MM.1S (cell line): ENCODE measurements at places on chromosomes 12 and 14.

DNA sequence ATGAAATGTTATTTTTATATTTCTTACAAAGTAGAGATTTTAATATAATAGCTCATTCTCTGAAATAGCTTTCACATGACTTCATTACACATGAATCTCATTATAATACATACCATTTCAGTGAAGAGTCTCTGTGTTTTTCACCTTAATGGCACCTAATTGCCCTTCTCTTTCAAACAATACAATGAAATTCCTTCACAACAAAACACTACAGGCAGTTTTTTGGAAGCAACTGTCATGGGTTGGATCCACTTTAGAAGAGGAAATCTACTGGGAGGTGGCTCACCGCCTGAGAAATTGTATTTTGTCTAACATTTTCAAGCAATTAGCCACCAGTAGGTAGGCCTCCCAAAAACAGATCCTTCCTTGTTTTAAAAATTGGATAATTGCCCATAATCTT, 40.3 kb upstream of the RGS6 start:
- DNase-seq, result no peak

DNA sequence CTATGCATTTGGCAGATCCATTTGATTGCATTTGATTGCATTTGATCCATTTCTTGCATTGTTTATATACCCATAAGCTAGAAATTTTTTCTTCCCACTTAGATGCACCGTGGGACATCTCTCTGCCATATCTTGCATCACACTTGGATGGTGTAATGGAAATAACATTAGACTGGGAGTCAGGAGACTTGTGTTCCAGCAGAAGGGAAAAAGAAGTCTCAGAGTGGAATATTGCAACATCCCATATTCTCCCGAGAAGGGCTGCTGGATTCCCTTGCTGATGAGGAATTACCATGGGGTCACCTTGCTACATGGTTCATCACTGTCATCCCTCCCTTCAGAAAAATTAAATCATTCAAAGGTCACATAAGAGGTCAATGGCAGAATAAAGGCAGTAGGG, 78.1 kb downstream of the KSR2 start:
- DNase-seq, result no peak

GRCh38 chr12:52831251-52831650, 2.9 kb downstream of the KRT79 start:
- DNase-seq, result no peak

DNA sequence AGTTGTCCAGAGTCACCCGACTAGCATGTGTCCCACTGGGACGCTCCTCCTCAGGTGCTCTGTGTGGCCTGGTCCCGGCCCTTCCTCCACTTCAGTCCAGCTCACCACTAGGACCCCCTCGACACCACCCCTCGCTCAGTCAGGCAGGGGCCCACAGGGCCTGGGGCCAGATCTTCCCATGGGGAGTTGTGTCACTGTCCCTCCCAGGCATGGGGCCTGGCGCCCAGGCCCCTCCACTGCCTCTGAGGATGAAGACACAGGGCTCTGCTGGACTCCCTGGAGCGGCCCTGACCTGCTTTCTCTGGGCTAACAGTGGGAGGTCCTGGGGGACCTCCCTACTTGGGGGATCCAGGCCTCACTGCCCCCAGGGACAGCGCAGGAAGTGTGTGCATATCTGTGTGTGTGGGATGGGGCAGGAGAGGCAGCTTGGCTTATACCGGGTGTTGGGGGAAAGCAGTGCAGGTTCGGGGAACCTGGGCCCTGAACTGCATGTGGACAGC, 43.8 kb downstream of the KRT80 start:
- DNase-seq, result no peak

DNA sequence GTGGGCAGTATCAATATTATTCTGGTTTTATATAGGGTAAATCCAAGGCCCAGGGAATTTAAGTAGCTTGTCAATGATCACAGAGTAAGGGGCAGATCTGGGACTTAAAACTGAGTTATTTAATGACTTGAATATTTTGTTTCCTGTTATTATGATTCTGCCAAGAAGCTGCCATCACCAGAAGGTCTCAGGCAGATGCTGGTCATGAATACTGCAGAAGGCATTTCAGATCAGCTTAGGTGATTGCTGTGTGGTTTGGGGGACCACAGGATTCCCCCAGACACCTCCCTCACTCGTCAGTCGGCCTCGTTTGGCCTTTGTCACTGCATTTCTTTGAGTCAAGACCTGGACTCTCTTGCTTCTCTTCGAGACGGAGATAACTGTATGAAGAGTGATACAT, 47.7 kb upstream of the EVL start:
- no peak for DNase-seq

- DNase-seq, result no peak
Observed at GRCh38 chr12:62930546-62931425, 4.2 kb downstream of the PPM1H start.

DNA sequence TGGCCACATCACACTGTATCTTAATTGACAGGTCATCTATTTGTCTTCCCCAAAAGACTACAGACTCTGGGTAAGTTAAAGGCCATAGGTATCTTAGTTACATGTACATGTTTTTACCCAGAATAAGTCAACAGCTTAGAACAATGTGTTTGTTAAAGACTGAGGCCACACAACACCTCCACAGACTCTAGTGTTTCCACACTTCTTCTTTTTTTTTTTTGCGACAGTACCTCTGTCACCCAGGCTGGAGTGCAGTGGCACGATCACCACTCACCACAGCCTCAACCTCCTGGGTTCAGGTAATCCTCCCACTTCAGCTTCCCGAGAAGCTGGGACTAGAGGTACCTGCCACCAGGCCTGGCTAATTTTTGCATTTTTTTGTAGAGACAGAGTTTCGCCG, 1.3 kb downstream of the GPN3 start:
- no peak for DNase-seq

GRCh38 chr12:115335048-115335447, 651.1 kb upstream of the TBX3 start:
- no peak for DNase-seq

DNA sequence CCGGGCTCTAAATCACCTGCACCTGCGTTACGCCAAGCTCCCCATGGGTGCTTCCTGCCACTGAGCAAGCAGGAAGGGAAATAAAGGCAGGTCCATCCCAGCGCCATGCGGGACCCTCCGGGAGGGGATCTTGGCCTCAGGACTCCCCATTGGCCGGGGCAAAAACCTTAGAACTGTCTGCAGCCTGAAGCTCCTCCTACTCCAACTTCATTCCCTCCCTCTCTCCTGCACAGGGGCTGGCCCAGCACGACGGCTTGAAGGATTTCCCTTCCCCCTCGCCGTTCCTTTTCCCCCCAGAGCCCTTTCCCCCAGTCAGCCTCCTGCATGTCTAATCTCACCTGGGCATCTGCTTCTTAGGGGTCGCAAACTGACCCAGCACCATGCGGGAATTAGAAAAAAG, 137.2 kb upstream of the NCOR2 start:
- no peak for DNase-seq

GRCh38 chr12:12018454-12018853, 52.3 kb upstream of the BCL2L14 start:
- DNase-seq, result no peak

- peak; percentile 67 for DNase-seq
Observed at GRCh38 chr12:40152783-40153383, 47.0 kb upstream of the SLC2A13 start.

GRCh38 chr12:54262403-54262925, 17.5 kb downstream of the CBX5 start:
- DNase-seq, result no peak

DNA sequence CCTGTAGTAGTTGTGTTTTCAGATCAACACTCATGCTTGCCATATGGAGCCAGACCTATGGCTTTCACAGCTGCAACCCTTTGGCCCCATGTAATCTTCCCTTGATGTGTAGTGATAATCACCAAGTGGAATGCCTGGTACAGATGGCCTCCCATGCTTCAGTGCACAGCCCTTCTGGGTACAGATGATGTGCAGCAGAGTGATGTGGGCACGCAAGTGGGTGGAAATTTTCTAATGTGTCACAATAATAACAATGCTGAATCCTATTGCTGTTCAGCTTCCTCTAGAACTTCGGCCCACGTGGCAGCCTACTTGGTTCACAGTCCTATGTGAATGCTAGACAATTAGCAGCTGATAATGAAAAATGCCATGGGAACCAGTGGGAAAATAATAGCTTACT, 188.1 kb downstream of the SNAPC1 start:
- no peak for DNase-seq

DNA sequence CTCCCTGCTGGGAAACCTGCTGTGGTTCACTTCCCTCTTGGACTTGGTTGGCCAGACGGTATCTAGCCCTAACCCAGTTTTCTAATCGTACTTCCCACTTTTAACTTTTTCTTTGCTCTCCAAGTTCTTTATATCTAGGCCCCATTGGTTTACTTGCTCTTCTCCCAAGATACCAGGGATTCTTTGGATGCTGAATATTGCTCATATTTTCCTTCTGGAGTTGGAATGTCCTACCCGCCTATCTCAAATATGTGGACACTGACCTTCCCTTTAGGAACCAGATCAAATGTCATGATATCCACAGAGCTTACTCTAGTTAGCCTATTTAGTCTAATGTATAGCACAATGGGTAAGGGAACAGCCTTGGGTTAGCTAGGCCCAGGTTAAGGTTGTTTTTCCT, 228.6 kb downstream of the DACT1 start:
- no peak for DNase-seq

- DNase-seq, result no peak
Observed at GRCh38 chr14:73176685-73177084, 40.4 kb downstream of the PSEN1 start.

DNA sequence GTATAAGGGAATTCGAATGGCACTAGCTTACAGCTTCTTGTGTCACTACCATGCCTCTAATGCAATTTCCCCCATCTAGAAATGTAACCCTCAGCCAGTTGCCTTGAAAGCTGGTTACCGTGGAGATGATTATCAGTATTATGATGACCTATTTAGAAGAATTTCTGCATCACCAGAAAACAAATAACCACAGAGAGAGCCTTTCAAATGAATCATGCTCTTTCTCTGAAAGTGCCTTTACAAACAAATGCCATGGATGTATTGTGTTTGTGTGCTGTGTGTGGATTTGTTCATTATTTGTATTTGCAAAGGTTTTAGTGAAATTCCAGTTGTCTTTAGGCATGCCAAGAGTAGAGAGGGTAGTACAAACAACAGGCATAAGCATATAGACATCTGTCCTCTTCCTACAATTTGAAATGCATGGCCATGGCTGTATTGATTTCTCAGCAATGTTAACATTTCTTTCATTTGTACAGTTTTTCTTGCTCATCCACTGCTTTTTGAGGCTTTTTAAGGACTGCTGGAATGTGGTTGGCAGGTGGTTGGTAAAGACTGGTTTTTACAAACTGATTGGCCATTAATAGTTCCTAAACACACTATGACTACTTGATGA, 266.5 kb downstream of the PAWR start:
- no peak for DNase-seq

DNA sequence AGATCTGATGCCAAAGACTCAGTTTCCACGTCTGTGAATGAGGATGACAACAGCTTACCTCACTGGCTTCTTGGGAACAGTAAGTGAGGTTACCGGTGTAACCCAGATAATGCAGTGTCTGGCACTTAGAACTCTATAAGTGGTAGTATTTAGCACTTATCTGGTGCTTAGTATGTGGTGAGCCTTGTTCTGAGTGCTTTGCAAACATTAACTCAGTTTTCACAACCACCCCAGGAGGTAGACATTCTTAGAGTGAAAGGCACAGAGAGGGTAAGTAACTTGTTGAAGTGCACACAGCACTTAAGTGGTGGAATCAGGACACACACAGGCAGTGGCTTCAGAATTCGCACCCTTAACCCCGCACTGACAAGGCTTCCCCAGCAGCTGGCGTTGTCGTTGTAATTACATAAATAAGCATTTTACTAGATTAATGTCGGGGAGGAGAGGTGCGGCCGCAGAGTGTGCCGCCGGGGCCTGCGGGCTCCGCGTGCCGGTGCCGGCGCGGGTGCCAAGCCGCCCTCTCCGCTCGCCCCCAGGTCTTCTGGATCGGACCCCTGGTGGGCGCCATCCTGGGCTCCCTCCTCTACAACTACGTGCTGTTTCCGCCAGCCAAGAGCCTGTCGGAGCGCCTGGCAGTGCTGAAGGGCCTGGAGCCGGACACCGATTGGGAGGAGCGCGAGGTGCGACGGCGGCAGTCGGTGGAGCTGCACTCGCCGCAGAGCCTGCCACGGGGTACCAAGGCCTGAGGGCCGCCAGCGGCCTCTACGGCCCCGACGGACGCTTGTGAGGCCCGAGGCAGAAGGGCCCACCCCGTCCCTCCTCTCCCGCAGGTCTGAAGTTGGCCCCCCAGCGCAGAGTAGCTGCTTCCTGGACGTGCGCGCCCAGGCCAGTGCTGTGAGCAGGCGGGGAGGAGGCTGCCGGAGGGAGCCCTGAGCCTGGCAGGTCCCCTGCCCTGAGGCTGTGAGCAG, 4.6 kb downstream of the AQP2 start:
- no peak for DNase-seq

DNA sequence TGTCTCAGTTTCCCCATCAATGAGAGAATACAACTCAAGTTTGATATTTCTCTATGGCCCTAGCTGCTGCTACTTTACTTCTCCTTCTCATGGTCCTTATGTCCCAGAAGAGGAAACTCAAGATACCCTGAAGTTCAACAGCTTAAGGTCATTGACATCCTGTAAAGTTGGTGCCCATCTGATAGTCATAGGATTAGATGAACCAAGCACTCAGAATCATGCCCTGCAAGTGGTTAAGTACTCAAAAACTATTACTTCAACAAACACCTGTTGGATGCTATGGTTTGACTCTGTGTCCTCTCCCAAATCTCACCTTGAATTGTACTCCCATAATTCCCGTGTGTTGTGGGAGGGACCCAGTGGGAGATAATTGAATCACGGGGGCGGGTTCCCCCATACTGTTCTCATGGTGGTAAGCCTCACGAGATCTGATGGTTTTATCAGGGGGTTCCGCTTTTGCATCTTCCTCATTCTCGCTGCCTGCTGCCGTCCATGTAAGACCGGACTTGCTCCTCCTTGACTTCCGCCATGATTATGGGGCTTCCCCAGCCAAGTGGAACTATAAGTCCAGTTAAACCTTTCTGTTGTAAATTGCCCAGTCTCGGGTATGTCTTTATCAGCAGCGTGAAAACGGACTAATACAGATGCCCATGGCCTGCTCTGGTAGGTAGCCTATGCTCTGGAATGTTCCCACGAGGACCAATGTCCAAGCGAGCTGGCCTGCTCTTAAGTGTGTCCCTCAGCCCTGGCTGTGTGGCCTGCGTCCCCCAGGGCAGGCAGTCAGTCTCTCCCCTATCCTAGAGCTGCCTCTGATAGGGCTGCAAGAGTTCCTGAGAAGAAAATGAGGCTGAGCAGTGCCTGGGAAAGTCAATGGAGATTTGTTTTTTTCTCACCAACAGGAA, 18.1 kb downstream of the CAMKK2 start:
- DNase-seq, result no peak

DNA sequence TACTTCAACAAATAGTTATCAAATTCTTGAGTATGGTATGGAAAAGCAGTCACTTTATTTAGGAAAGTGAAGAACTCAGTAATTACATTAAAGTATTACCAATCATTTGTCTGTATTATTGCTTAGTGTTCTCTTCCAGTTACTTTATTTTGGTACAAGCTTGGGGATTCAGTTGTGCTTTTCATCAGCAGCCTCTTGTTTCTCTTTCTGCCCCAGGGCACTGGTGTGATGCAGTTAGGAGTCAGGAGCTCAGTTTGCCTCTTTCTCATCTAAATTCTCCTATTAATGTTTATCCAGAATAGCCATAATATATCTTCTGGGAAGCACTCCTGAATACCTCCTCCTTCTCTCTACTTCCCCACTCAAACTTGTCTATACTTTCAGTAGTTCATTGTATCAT, 25.7 kb downstream of the PMCH start:
- DNase-seq, result no peak
